Upper lobe of right lung (tissue), 1 donor: ENCODE measurements at places on chromosomes 4 and X.

- no peaks in the 10 kb centered on the region for H3K27me3 ChIP-seq
- H3K4me3 ChIP-seq = no peak overlapping the region
- no peaks in the 10 kb centered on the region for H3K4me1 ChIP-seq
- H3K36me3 ChIP-seq = no peaks in the 10 kb centered on the region
- DNase-seq = no peak
These were observed 103.6 kb upstream of the ADGRG2 start for GRCh38 chrX:19225909-19226308.

- DNase-seq = no peak
- H3K36me3 ChIP-seq = no peaks in the 10 kb centered on the region
- no peak overlapping the region for H3K4me3 ChIP-seq
These were observed 7.3 kb downstream of the SEC24B start for GRCh38 chr4:109440948-109441347.

- H3K4me3 ChIP-seq = no peak overlapping the region
- H3K27me3 ChIP-seq = no peaks in the 10 kb centered on the region
- H3K36me3 ChIP-seq = no peaks in the 10 kb centered on the region
- no peaks in the 10 kb centered on the region for H3K4me1 ChIP-seq
- H3K27ac ChIP-seq = no peak overlapping the region
These were observed 8.2 kb upstream of the YIPF6 start for GRCh38 chrX:68490644-68491043.

DNA sequence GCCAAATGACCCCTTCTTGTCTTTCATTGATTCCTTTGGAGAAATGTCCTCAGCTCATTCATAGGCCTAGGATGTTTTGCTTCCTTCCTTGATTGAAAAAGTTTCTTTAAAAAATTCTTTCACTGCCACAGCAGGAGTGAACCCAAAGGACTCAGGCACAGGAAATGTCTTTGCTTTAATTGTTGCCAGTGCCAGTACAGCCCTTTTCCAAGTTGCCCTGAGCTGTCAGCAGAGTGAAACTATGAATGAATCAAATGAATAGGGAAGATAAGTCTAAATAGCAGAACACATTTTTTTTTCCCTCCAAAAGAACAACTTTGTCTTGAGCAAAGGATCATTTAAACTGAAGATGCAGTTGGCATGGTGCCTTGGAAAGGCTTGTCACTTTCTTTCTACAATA is 63.8 kb upstream of the SLC4A4 start:
- H3K27ac ChIP-seq = no peak overlapping the region
- no peak for DNase-seq
- no peaks in the 10 kb centered on the region for H3K36me3 ChIP-seq

GRCh38 chr4:145531223-145531622 is 49.6 kb downstream of the SMAD1 start:
- H3K36me3 ChIP-seq = no peaks in the 10 kb centered on the region
- H3K27ac ChIP-seq = no peak overlapping the region
- H3K27me3 ChIP-seq = no peaks in the 10 kb centered on the region
- no peaks in the 10 kb centered on the region for H3K4me1 ChIP-seq
- H3K4me3 ChIP-seq = no peak overlapping the region

DNA sequence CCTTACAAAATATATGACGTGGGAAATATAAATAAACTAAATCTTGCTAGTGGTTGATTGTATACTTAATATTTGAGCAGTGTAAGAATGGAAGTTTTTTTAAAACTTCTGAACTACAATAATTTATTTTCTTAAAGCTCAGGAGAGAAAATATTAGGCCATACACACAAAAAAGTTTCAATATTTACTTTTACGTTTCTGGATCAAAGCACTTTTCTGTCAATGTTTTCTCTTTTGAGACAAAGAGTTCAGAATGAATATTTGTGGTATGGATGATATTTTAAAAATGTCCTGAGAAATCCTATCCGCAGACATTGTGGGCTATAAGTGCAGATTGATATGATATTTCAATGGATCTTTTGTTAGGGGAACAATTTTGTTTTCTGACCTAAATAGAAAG is 109.9 kb downstream of the TLL1 start:
- no peaks in the 10 kb centered on the region for H3K36me3 ChIP-seq
- no peak overlapping the region for H3K27ac ChIP-seq
- DNase-seq = no peak
- H3K27me3 ChIP-seq = no peaks in the 10 kb centered on the region
- no peak overlapping the region for H3K4me3 ChIP-seq
- no peaks in the 10 kb centered on the region for H3K4me1 ChIP-seq

DNA sequence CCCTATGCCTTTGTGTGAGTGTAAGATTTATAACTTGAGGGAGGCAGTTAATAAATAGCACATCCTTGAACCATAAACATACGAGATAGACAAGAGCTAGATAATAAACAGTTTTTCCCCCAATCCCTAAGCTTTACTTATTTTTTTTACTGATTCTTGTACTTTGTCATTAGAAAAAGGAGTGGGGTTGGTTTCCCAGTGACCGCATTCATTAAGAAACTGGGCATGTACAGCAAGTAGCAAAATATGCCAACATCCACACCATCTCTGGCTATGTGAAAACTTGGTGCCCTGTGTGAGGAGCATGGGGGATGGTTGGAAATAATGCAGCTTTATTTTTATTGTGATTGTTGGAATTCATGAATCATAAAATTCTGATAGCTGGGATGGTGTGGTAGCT is 176.2 kb downstream of the CBR4 start:
- H3K4me1 ChIP-seq = peaks cover under 1% of the 10 kb centered on the region
- DNase-seq = no peak
- no peaks in the 10 kb centered on the region for H3K36me3 ChIP-seq
- peak overlapping the region; percentile 82 for H3K27ac ChIP-seq
- H3K27me3 ChIP-seq = no peaks in the 10 kb centered on the region

DNA sequence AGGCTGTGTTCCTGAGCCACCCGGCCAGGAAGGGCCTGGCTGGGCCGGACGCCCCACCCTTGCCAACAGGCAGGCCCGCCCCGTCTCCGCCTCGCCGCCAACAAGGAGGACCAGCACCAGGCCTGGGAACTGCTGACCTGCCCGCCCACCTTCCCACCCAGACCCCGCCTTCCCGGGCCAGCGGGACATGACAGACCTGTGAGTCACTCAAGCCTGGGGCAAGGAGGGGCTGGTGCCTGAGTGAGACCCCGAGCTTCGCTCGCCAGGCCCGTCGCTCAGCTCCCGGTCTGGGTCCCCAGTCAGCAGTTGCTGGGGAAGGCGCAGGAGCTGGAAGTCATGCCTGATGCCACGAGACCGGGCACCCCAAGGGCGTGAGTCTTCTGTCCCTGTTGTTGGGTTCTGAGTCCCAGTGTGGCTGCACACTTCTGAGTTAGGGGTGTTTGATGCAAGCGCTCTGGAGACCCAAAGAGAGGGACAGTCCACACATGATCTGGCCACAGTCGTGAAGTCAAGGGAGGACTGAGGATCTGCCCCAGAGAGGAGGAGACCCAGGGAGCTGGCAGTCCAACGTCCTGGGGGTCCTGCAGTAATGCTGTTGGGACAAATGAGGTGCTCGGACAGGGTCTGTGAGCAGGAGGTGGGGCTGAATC is at the start of gene DNASE1L1:
DNASE1L1 (minus strand) TSS at position 33 of the 650 bp plus-strand sequence. CDS start 3,686 bp downstream, outside the sequence.
- peak within 1 kb of the TSS; percentile 50 for H3K4me3 ChIP-seq
- H3K27me3 ChIP-seq = no peaks in the 10 kb centered on the region
- H3K4me1 ChIP-seq = peaks cover 7% of the 10 kb centered on the region

DNA sequence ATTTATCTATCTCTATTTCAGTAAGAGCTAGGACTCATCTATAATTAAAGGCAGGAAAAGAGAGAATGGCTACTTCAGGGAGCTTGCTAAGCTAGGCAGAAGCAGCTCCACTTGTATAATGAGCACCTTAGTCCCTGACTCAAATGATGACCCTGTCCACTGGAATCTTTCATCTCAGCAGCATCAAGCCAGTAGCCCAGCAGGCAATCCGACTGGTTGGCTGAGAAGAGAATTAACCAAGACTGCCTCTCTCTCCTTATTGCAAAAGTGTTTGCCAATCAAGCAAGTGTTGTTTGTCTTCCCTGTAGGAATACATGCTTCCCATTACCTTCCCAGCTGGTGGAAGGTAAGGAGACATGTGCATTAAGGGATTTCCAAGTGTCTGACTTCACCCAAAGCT is 3.9 kb upstream of the SPOCK3 start:
- H3K27ac ChIP-seq = no peak overlapping the region
- H3K4me1 ChIP-seq = peaks cover 8% of the 10 kb centered on the region
- no peaks in the 10 kb centered on the region for H3K36me3 ChIP-seq
- no peak for DNase-seq

DNA sequence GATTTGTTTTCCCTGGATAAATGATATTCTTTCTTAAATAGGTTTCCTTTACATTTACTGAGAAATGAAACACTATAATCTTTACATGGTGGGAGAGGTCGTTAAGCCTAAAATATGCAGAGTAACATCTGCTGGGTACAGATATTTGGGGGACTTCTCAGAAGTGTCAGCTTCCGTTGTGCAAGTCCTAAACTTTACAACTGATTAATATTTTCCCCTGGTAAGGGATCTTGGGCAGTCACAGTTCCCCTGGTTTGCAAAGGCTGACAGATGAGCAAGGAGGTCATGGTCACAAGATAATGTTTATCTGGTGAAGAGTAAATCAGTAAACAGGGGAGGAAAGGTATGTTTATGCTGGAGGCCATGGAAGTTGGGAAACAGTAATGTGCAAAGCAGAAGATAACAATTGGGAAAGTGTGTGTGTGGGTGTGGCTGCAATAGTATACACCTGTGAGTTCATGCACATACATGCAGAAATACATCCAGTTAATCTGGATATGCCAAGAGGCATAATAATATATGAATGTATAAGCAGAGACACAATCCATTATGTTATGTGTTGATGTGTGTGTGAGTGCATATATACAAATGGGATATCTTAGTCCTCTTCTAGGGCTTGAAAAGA is 508.2 kb upstream of the FAM241A start:
- DNase-seq = no peak
- no peaks in the 10 kb centered on the region for H3K4me1 ChIP-seq
- H3K36me3 ChIP-seq = no peaks in the 10 kb centered on the region
- H3K4me3 ChIP-seq = no peak overlapping the region

- no peaks in the 10 kb centered on the region for H3K36me3 ChIP-seq
- H3K4me1 ChIP-seq = no peaks in the 10 kb centered on the region
- no peak for DNase-seq
- no peaks in the 10 kb centered on the region for H3K27me3 ChIP-seq
These were observed 478.7 kb upstream of the GALNTL6 start for GRCh38 chr4:171334549-171334948.

GRCh38 chrX:16671005-16671404 is 21.0 kb downstream of the S100G start:
- no peaks in the 10 kb centered on the region for H3K27me3 ChIP-seq
- no peak overlapping the region for H3K27ac ChIP-seq
- H3K4me3 ChIP-seq = no peak overlapping the region
- H3K4me1 ChIP-seq = no peaks in the 10 kb centered on the region
- peaks cover 6% of the 10 kb centered on the region for H3K36me3 ChIP-seq
